ENCODE measurements at places on chromosomes 13 and 19. TPM values are rescaled to one million over a fixed set of nuclear protein-coding genes. Genes with fewer than 3 reads are reported as not detected.

DNA sequence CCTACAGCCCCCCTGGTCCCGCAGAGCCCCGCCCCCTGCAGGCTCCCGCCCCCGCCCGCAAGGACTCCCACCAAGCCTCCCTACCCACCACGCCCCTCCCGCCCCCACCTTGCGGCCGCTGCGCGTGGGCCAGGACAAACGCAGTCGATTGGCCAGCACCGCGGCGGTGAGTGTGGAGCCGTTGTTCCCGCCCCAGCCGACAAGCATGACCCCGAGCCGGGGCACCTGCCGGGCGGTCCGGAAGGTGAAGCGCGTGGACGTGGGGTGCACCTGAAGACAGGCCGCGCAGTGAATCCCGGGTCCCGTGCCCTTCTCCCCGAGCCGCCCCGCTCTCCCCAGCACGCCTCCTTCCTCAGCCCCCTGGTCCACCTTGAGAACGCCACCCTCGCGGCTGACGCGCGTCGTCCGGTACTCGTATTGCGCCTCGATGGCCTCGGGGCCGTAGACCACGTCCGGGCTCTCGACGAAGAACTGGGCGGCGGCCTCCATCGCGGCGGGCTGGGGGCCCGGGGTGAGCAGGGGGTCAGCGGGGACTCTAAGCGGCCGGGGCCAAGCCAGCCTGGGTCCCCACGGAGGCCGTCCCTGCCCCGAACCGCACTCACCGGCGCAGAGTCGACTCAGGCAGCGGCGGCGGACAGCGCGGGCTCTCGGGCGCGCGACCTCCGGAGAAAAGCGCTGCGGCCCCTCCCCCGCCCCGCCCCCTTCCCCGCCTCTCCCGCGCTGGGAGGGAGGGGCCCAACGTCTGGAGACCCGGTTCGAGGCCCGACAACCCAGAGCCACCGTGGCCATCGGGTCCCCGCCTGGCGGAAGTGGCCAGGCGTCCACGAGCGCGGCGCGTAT is at the start of gene ISYNA1:
Gene ISYNA1 (minus strand): TSS at position 643 of the 840 bp plus-strand sequence. CDS start 154 bp downstream, at position 489.
- peak within 1 kb of the TSS; percentile 69 for H3K4me3 ChIP-seq
- H3K27me3 ChIP-seq = no peaks in the 10 kb centered on the region
- H3K36me3 ChIP-seq = peaks cover 14% of the 10 kb centered on the region
- H3K27ac ChIP-seq = peak within 1 kb of the TSS; percentile 20

- DNase-seq = no peak
- peaks cover 8% of the 10 kb centered on the region for H3K27me3 ChIP-seq
- H3K4me3 ChIP-seq = no peak overlapping the region
- no peak overlapping the region for H3K27ac ChIP-seq
- H3K36me3 ChIP-seq = no peaks in the 10 kb centered on the region
Observed at GRCh38 chr13:74931698-74932433, 550.1 kb downstream of the TBC1D4 start.

DNA sequence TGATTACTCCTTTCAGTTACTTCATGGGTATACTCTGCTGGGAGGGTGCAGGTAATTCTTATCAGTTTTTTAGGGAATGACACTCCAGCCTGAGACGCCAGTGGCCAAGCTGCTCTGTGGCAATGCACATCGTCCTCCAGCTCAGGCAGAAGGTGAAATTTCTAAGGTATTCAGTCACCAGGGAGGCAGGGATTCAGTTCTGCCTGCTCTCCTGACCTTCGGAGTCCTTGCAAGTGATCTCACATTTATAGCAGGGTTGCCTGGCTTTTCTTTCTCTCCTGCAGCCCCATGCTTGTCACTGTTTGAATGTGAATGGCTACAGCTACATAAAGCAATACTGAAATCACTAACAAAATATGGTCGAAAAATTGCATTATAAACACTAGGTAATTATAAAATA is 1447.5 kb downstream of the EFNB2 start:
- no peaks in the 10 kb centered on the region for H3K4me1 ChIP-seq
- no peaks in the 10 kb centered on the region for H3K27me3 ChIP-seq
- H3K27ac ChIP-seq = no peak overlapping the region
- H3K4me3 ChIP-seq = no peak overlapping the region
- H3K36me3 ChIP-seq = no peaks in the 10 kb centered on the region
- no peak for DNase-seq

- H3K36me3 ChIP-seq = no peaks in the 10 kb centered on the region
- H3K4me3 ChIP-seq = no peak overlapping the region
- DNase-seq = peak; percentile 22
- H3K27me3 ChIP-seq = no peaks in the 10 kb centered on the region
- peaks cover 49% of the 10 kb centered on the region for H3K4me1 ChIP-seq
- peak overlapping the region; percentile 81 for H3K27ac ChIP-seq
Observed at GRCh38 chr13:40148101-40148500, 492.6 kb downstream of the COG6 start.

- H3K36me3 ChIP-seq = no peaks in the 10 kb centered on the region
- H3K27ac ChIP-seq = no peak overlapping the region
- peaks cover 39% of the 10 kb centered on the region for H3K27me3 ChIP-seq
- DNase-seq = no peak
- no peaks in the 10 kb centered on the region for H3K4me1 ChIP-seq
Observed at GRCh38 chr13:112097770-112098169, 30.8 kb downstream of the SOX1 start.

The AKT2 gene
- total RNA-seq = 141 TPM

GRCh38 chr13:19836472-19836871 is 27.0 kb downstream of the ZMYM5 start:
- no peak overlapping the region for H3K27ac ChIP-seq
- DNase-seq = no peak
- peaks cover 21% of the 10 kb centered on the region for H3K36me3 ChIP-seq
- no peaks in the 10 kb centered on the region for H3K27me3 ChIP-seq

- no peak for DNase-seq
- H3K4me1 ChIP-seq = no peaks in the 10 kb centered on the region
- H3K36me3 ChIP-seq = peaks cover 2% of the 10 kb centered on the region
- peaks cover 3% of the 10 kb centered on the region for H3K27me3 ChIP-seq
Observed at GRCh38 chr19:56917998-56918397, 77.5 kb upstream of the PEG3 start.

DNA sequence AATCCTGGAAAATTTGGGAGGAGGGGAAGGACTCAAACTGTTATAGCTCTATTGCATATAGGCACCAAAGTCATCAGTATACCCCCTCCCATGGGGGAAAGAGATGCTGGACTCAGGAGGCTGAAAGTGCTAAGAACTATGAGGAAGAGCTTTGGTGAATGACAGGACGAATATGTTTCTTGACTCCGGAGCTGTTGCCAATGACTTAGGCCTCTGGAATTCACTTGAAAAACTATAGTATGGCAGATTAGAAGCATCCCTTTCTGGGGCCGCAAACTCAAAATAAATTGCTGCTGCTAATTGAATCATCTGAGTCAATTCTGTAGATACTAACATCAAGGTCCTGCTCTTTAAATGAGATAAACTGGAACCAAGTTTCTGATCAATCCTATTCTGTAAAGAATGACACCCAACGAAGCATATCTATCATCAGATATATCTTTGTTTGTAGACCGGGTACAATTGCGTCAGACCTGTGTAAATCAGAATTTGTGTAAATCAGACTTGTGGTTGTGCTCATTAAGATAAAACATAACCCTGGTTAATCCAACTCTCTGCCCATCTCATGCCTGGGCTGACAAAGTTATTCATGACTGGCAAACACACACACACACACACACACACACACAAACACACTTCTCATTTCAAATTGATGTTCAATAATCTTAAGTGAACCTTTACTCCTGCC is 1793.8 kb upstream of the PCDH20 start:
- H3K36me3 ChIP-seq = no peaks in the 10 kb centered on the region
- DNase-seq = no peak
- H3K27me3 ChIP-seq = no peaks in the 10 kb centered on the region
- H3K4me3 ChIP-seq = no peak overlapping the region
- H3K27ac ChIP-seq = no peak overlapping the region
- H3K4me1 ChIP-seq = no peaks in the 10 kb centered on the region

DNA sequence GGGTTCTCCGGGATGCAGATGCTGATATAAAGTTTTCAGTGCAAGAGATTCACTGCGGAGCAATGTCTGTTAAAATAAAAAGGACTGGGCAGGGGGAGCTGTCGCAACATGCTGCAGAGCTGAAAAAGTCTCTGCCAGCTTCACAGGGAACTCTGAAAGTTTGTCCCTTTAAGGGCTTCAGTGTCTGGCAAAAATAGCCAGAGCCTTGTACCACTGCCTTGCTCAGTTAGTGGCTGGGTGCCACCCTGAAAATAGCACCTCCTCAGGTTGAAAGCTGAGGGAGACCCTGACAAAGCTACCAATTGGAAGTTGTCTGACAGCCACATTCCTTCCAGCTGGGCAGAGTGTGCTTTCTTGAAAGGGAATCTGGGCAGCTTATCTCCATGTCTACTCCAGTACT is 3.0 kb upstream of the NDFIP2 start:
- peaks cover 5% of the 10 kb centered on the region for H3K36me3 ChIP-seq
- H3K27ac ChIP-seq = no peak overlapping the region
- DNase-seq = no peak
- no peak overlapping the region for H3K4me3 ChIP-seq

GRCh38 chr19:40413291-40413845 is at the start of gene PRX:
Gene PRX (minus strand): TSS chr19:40413378. CDS start chr19:40407932, 5,446 bp downstream.
- no peaks in the 10 kb centered on the region for H3K36me3 ChIP-seq
- no peak within 1 kb of the TSS for H3K27ac ChIP-seq
- peaks cover 3% of the 10 kb centered on the region for H3K27me3 ChIP-seq
- H3K4me3 ChIP-seq = no peak within 1 kb of the TSS

The F2RL3 gene
- not detected for total RNA-seq

DNA sequence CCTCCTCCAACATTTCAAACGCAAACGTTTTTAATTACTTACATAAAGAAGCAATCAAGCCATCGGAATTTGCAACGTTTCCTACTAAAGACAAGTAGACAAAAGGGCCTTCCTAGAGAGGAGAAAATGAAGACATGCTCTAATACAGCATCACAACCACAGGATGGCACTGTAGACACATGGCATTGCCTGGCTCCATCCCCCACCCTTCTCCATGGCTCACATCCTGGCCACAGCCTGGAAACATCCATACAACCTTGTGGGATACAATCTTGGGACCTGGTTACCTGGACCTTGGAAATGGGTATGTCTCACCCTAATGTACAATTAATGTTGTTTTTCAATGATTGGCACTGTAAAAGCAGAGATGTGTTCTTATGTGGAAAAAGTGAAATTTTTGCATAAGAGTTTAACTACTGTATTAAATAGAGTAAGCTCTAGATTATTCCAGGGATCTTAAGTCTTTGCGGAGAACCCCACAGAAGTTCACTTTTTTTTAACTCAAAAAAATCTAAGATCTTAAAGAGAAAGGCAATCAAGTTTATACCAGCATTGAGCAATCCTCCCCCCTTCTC is 21.5 kb downstream of the EBPL start:
- H3K27me3 ChIP-seq = no peaks in the 10 kb centered on the region
- no peak for DNase-seq

The PRDX2 gene
- 241 TPM for total RNA-seq

DNA sequence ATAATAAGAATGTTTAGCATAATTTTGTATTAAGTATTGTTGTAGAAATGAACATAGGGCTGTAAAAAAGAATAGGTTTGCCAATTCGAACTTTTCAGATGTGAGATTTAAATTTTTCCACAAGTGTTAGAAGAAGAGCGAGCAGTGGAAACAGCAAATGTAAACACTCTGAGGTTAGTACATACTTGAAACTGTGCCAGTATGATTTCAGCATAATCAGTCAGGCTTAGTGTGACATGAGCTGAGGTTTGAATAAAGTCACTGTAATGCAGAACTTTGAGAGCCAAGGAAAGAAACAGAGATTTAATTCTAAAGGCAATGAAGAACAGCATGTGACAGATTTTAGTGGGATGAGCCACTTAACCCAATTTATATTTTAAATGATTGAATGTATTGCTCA is 2166.4 kb downstream of the PCDH9 start:
- H3K27me3 ChIP-seq = no peaks in the 10 kb centered on the region
- no peaks in the 10 kb centered on the region for H3K4me1 ChIP-seq
- no peak for DNase-seq
- no peak overlapping the region for H3K27ac ChIP-seq

- peak within 1 kb of the TSS; percentile 91 for H3K27ac ChIP-seq
- H3K36me3 ChIP-seq = peaks cover 32% of the 10 kb centered on the region
- H3K27me3 ChIP-seq = no peaks in the 10 kb centered on the region
- H3K4me1 ChIP-seq = peaks cover 34% of the 10 kb centered on the region
- H3K4me3 ChIP-seq = peak within 1 kb of the TSS; percentile 86
Observed at GRCh38 chr19:18007917-18008673, at the start of gene ARRDC2. Gene ARRDC2 (plus strand): TSS chr19:18008170. CDS start chr19:18008311, 141 bp downstream.

DNA sequence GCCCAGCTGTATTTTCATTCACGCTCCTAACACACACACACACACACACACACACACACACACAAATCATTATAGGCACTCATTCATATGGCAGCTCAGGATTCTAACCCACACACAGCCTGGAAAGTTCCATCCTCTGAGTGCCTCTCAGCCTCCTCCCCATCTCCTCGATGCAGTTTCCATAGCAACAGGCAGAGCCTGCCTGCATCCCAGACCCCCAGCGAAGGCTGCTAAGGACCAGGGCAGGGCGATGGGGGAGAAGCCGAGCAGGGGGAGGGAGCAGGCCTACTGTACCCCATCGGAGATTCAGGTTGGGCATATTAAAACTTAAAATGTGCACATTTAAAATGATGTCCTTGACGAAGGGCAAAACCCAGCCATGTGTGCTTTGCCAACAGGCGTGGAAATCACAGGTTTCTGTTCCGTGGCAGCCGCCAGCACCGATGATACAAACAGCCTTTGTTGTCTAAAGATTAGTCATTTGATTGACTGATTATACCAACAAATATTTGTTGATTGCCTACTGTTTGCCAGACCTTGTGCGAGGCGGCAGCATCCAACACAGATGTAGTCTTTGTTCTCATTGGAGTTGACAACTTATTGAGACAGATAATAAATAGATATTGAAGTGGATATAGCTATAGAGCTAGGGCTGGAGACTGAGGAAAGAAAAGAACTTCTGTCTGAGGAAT is 43.8 kb upstream of the USP29 start:
- H3K4me3 ChIP-seq = no peak overlapping the region
- no peak for DNase-seq
- H3K36me3 ChIP-seq = peaks cover 4% of the 10 kb centered on the region
- H3K4me1 ChIP-seq = no peaks in the 10 kb centered on the region
- no peak overlapping the region for H3K27ac ChIP-seq

DNA sequence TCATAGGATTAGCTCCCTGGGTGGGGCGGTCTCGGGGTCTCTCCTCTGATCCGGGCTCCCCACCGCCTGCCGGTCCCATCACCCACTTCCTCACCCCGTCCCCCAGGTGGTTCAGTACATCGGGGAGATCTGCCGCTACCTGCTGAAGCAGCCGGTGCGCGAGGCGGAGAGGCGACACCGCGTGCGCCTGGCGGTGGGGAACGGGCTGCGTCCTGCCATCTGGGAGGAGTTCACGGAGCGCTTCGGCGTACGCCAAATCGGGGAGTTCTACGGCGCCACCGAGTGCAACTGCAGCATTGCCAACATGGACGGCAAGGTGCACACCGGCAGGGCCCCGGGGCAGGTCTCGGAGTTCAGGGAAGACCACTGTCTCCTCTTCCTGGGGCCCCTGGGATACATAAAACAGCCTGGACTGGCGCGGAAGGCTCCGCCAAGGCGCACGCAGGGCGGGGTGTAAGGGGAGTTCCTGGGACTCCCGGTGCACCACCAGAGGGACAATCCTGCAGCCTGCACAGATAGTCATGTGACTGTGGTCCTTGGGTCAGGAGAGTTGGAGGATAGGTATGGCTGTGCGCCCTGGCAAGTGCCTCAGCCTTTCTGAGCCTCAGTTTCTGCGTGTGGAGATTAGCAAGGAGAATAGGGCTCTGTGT is 14.2 kb upstream of the PGLS start:
- H3K27me3 ChIP-seq = no peaks in the 10 kb centered on the region
- no peak for DNase-seq
- H3K36me3 ChIP-seq = peaks cover 3% of the 10 kb centered on the region
- no peak overlapping the region for H3K4me3 ChIP-seq
- no peak overlapping the region for H3K27ac ChIP-seq

GRCh38 chr13:114089341-114089740 is 43.1 kb downstream of the RASA3 start:
- H3K27me3 ChIP-seq = no peaks in the 10 kb centered on the region
- H3K36me3 ChIP-seq = peaks cover 45% of the 10 kb centered on the region
- no peak for DNase-seq
- H3K27ac ChIP-seq = no peak overlapping the region
